NCI-H1930 (cell line): ENCODE measurements at places on chromosomes 5 and 9.

DNA sequence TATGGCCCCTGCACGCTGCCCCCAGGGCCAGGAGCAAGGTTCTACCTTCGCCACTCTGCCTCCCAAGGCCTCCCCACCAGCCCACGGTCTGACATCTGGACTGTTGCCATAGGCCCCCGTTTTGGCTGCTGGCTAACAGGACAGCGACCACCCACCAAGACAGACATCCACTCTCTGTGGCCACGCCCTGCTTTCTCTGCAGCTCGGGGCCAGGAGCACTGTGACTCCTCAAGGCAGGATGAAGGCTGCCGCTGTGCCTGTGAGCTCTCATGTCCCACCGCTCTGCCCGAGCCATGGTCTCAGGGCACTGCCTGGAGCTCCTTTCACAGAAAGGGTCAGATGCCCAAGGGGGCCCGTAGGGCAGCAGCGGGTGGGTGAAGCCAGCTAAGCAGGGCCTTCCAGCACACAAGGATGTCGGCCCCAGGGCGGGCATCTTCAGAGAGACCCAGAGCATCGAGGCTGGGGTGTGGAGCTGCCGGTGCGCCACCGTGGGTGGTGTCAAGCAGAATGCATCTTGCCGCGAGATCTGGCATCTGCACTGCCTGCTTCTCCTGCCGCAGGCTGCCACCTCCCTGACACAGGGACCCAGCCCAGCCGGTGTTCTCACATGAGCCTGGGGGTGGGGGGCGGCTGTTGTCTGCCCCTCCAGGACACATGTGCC is 92.2 kb upstream of the ADAMTS2 start:
- DNase-seq, result no peak

DNA sequence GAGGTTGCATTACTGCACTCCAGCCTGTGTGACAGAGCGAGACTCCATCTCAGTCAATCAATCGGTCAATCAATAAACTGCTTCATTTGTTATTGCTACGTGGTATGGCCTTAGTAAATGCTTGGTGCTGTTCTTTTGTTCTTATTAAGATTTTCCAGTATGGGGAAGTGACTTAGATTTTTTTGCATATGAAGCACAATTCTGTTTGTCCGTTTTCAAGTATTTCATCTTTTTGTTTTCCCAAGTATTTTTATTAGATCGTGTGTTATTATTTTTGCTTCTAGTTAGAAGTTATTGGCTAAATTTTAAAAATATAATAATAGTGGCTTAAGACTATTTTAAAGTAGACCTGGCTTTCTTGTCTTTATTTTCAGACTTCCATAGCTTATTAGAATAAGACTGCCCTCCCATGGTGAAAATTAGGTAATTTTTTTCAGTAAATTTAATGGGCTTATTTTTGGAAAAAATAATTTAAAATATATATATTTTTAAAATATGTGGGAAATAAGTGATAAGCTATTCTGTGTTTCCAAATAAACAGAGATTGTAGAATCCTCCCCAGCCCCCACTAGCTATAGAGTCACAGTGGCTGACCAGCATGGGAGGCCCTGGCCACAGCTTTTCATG is 14.7 kb upstream of the OMD start:
- DNase-seq, result no peak

- DNase-seq, result no peak
These were observed 409.9 kb downstream of the BRINP1 start for GRCh38 chr9:118959366-118959765.

DNA sequence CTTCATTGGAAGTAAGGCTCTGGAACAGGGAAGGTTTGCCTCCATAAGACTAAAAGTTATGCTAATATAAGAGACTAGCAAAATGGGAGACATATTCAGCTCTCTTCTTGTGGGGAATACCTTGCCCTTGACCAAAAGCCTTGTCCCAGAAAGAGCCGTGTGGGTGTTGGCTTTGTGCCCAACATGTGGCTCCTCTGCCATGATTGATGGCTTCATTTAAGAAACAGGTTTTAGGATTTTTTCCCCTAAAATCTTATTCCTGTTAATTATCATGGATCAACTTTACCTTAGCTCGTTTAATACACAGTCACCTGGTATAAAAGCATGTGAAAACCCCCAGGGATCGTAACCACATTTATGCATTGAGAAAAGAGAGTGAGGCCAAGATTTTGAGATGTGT is 38.9 kb downstream of the DOCK8 start:
- no peak for DNase-seq

DNA sequence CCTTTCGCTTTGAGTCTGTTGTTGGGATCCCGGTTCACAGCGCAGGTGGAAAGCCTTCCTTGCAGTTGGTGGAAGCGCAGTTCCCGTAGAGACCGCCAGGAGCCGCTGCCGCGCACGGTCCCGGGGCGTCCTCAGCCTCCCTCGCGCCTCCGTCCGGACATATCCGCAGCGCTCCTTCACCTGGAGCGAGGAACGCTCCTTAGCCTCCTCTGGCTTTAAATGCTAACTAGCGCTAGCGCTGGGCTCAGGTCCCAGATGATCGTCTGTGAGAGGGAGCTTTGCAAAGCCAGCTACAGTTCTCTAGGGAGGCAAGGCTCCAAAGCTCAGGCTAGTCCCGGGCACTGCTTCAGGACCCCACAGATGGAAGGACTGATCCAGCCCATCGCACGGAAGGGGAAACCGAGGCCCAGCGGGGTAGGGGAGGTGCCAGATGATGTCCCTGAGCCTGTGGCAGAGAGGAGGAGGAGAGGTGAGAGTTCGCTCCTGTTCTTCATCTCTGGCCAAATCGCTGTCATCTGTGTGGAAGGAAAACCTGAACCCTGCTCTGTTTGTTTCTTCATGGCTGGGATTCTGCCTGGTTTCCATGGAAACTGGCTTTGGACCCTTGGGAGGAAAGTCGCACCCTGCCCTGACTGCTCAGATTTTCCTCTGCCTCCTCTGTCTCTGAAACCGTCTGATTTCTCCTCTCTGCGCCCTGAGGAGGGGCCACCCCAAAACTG is 31.4 kb downstream of the COL15A1 start:
- peak; percentile 72 for DNase-seq

DNA sequence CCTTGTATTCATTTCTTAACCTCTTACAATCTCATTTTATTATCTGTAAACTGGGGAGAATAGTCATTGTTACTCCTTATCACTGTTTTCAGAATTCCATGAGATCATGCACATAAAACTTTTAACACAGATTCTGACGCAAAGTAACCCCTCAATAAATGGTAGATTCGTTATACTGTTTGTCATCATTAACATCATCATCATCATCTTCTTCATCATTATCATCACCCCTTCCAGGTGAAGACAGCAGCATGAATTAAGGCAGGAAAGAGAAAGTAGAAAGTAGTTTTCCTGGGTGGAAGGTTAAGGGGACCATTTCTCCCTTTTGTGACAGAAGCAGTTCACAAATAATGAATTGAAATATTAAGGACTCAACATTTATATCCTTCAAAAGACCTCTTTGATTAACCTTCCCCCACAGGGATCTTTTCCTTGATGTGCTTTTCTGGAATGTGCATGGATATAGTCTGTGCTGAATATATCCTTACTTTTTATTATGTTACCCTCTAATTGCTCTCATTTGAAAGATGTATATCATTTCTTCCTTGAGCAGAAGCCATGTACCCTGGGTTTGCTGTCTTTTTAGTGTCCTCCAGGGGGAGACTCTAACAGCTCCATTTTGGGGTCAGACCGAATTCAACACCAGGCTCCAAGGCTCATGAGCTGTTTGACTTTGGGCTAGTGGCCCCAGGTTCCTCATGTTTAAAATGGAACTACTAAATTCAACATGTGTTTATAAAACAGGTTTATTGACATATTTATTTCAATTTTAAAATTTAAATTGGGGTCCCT is 1029.9 kb upstream of the WWC1 start:
- DNase-seq, result no peak

GRCh38 chr5:119409235-119409815 is 43.0 kb upstream of the HSD17B4 start:
- no peak for DNase-seq

DNA sequence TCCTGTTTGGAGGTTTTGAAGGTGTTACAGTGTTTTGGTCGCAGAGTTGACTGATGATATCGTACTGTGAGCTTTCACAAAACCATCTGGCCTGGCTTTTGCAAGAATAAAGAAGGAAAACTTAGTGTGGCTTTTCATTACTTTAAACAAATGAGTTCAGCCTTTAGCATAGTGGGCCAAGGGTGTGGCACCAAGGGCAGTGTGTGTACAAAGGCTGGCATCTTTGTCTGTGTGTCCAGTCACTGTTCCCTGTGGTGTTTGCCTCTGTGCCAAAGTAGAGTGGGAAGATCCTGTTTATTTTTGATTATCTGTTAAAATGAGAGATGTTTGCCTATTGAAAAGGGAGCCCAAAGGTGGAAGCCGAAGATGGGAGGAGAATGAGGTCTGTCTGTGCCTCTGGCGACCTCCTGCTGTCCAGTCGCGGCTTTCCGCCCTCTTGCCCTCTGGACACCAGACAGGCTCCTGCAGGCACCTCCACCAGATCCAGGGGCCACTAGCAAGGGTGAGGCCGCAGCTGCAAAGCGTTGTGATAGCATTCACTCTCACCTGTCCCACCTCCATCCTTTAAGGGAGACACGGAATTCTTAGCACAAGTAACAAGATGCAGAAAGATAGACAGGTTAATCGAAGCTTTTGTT is 113.7 kb downstream of the TRIO start:
- no peak for DNase-seq

DNA sequence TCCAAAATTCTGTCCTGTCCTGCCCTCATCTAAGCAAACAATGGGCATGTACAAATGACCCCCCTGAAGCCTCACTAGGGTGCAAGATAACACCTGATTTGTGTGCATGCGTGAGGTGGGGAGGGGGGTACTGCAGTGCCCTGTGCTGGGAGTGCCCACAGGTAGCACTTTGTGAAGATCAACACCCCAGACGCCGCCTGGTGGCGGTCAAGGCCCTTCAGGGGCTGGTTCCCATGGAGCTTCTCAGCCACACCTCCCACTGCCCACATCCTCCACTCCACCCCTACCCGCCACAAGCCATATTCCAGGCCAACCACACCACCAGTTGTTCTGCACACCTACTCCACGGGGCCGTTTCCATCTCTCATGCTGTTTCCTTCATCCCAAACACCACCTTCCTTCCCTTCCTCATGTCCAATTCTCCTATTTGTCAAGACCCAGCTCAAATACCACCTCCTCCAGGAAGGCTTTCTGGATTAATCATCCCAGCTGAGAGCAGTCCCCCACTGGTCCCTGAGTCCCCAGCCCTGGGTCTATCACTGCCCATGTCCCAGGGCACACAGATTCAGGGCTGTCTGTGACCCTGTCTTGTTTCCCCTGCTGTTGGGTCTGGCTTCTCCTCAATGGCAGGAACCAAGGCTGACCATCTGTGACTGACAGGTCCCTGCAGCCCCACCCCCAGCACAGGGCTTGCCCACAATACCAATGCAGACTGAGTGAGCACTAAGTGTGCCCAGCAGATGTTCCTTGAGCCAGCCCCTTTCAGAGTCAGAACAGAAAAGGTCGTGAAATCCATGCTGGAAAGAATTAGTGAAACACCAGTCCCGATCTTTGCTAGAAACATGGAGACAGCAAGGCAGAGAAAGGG is 178.4 kb downstream of the PAX5 start:
- no peak for DNase-seq

DNA sequence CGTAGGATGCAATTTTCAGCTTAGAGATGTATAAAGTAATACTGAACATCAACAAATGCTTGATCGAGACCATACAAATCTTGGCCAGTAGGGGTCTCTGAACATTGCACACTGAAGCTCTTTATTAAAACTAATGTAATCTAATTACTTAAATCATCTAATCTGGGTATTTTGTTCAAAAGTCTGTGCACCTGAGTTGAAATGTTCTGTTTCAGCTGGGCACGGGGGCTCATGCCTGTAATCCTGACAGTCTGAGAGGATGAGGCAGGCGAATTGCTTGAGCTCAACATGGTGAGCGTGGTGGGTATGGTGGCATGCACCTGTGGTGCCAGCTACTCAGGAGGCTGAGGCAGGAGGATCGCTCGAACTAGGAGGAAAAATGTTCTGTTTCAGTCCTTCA is 41.0 kb downstream of the ESM1 start:
- no peak for DNase-seq

DNA sequence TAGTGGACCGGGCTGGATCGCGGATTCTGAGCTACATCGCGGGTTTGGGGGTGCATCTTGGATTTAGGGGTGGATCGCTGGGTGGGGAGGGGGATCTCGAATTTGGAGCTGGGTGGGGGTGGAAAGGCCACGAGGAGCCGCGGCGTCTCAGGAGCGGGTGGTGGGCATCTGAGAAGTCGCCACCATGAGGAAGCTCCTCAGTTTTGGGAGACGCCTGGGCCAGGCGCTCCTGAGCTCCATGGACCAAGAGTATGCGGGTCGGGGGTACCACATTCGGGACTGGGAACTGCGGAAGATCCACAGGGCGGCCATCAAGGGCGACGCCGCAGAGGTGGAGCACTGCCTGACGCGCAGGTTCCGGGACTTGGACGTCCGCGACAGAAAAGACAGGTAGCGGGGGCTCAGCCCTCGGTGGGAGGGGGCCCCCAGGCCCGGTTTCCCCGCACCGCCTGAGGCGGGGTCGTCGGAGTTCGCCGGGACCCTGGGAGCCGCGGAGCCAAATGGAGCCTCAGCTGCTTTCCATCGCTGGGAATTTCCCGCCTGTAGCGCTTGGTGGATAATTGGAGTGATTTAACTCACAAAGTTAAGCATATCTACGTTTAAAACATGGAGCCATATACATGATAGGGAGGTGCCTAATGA is 376 bp downstream of the ANKRD18B start:
- DNase-seq, result peak; percentile 42

GRCh38 chr5:122864400-122864799 is 19.0 kb downstream of the SNX24 start:
- no peak for DNase-seq

- DNase-seq, result no peak
These were observed 5.1 kb downstream of the GRK6 start for GRCh38 chr5:177431317-177432142.

DNA sequence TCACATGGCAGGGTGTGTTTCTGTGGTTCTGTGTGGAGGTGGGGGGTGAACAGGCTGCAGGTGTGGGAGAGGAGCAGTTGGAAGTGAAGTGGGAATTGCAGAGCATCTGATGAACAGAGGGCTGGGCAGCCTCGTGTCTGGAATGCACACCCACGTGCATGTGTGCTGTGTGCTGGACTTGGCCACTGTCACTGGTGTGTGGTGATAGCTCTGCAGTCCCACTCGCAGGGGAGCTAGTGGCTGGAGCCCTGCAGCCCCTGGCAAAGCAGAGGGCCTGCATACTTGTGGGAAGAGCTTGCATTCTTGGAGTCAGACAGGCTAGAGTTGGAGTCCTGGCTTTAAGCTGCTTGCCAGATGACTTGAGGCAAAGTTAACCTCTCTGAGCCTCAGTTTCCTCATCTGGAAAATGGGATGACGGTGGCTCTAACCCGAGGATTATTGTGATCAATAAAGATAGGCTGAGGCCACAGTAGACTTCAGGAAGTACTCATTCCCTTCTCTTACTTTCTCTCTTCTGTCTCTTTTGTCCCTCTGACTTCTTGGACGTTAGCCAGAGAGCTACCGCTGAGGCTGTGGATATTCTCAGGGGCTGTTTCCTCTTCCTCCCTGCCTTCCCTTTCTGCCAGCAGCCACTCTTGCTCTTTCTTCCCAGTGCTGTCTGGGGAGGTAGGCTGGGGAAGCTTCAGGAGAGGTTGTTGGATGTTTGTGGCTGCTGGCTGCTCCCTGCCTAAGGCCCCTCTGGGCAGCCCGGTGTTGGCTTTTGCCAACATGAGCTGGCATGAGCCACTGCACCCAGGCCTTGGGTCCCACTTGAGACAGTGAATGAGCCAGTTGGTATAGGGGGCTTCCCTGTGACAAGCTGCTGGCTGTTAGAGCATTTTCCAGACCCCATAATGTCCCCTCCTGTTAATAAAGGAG is 18.3 kb downstream of the PSAT1 start:
- DNase-seq, result no peak
